NCI-H446 (cell line): ENCODE measurements at places on chromosomes 3 and 15.
A peak's percentile ranks its signal among the peaks of the same experiment; 100 is the strongest.

DNA sequence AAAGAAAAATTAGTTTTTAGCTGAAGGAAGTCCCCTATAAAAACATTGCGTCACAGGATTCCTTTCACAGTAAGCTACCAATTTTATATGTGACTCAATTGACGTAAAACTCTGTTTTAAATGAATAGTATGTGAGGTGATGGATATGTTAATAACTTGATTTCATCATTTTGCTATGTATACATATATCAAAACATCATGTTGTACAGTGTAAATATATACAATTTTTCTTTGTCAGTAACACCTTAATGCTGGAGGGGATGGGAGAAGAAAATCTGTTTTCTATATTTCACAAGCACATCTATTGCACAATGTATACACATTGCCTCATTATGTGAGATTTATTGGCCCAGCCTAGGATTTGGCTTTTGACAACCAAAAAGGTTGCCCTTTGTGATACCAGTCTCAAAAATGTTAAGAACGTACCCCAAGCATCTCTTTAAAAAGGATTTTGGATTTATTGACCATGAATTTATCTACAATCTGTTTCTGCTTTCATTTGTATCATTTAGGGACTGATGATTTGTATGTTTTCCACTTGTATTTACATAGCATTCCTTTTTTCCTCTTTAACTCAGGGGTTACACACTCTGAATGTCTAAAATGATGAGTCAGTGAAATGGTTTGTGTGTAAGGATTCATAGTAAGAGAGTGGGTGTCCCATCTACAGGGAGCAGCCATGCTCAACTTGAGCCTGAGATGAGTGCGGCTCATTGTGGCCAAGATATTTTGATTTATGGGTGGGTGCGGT lies 62.6 kb downstream of the CRTC3 start:
- DNase-seq = no peak

DNA sequence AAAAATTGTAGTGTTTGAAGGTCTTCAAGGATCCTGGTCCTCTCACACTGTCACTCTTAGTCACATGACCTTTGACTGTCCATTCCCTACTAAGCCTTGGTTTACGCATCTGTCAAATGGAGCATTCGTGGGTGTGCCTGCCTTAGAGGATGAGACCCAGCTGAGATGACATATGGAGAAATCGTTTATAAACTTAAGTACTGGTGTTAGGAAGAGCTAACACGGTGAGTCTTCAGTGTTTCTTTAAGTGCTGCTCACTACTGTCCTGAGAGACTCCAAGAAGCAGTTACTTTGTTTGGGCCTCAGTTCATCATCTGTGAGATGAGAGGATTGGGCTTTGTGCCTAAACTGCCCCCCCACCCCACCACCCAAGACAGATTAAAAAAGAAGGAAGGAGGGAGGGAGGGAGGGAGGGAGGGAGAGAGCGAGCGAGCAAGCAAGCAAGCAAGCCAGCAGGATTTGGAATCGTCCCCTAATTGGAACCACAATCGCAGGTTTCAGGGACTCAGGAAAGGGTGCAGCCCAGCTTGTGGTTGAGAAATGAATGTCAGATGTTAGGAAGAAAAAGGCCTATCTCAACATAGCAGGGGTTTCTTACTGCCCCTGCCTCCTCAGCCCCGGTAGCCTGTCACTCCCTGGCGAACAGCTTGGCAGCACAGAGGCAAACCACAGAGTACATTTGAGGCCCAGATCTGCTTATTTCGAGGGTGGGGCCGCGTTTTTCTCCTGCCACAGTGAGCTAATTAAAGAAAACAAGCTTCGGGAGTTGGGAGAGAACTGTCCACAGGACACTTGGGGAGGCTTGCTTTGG lies 32.7 kb downstream of the SMAD3 start:
- DNase-seq = no peak

- DNase-seq = peak; percentile 79
Measured at GRCh38 chr15:55846116-55846707, 103.3 kb upstream of the PRTG start.

- no peak for DNase-seq
Measured at GRCh38 chr15:95929232-95929846, 401.2 kb upstream of the NR2F2 start.

GRCh38 chr3:98903099-98903498 lies 1.6 kb upstream of the DCBLD2 start:
- no peak for DNase-seq
